ENCODE measurements at places on chromosomes 12 and 14.

DNA sequence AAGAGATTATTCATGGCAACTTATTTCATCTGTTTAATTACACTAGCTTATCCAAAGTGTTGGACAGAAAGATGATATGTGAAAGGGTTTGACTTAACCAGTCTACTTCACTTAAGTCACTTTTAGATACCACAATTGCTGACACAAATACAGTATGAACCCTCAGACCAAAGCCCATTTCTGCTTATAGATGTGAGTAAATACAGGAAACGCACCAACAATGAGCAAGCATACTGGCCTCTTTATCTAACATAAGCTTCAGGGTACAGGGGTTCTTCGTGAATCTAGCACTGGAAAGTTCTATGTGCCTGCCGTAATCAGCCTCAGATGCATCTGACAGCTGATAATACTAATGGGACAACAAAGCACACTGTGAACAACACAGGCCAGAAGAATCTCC lies 209.6 kb downstream of the MED13L start:
- DNase-seq, result no peak

DNA sequence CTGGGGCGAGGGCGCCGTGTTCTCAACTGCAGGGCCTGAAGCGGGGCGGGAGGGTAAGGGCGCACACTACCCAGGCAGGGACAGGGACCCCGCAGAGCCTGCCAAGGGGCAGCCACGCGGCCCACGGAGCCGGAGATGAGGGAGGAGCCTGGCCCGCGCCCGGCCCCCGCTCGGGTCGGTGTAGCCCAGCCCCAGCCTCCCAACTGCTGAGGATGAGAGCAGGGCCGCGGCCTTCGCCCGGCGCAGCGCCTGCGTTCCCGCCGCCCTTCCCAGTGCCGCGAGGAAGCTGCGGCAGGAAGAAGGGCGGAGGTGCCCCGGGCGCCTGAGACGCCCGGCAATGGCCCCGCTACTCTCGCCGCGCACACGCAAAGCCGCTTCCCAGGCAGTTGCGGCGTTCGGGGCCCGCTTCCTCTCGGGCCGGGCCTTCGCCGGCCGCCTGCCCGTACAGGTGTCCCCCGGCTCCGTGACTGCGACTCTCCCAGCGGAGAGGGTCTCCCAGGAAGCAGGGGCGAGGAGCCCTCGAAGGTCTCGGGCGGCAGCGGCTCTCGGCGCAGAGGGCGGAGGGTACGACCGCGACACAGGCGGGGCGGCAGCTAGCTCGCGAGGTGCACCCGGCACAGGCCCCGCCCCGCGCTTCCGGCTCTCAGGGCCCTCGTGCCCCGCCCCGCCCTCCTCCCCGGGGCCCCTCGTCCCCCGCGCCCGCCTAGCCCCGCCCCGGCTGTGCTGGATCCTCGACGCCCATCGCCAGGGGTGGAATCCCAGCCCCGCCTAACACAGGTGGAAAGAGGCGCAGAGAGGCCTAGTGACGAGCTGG lies 24.8 kb upstream of the YY1 start:
- DNase-seq, result peak; percentile 83

DNA sequence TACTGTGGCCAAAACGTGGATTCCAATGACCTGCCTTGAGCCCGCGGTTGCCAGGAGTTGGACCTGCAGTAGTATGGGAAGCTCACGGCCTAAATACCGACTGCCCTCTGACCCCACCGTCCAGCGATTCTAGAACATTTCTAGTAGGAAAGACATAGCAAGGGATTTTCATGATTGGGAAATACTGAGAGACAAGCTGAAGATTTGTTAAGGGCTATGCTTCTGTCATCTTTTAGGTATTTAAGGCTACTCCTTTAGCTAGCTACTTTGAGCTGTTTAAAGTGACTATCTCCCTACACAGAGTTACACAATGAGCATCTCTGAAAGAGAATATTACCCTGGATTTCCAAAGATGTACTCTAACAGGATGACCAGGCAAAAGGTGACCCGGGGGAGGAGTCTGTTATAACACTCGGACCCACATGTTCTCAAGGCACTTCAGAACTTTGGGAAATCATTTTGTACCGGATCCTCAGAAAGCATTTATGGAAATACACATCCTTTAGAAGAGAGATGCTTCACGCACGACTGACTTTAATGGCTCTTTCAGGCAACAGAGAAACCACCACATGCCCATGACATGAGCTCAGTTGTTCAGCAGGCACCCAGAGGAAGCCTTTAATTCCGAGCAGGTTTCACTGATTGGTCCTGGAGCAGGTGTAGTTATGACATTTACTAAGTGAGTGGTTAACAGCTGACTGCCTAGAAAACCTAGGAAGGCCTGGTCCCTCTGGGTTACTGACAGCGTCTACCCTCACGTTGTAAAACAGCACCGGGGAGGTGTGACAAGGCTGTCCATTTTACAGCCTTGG lies 4.2 kb downstream of the BAG5 start:
- no peak for DNase-seq

DNA sequence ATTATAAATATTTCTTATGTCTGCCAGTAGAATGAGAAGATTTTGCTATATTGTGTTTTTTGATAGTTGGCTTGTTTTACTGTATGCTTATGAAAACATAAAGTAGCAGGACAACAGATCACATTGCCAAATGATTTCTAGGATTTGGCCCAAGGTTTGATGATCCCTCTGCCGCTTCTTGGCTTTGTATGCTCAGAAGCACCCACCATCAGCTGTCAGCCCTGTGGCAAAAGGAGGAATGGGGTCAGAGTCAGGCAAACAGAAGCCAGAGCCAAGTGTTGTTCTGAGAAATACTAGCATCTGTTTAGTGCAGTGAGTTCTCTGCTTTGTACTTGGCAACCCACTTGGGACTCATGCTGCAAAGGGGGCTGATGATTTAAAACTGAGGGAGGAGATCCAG lies 152.2 kb downstream of the PDE3A start:
- no peak for DNase-seq

GRCh38 chr12:78179346-78179745 lies 348.7 kb downstream of the NAV3 start:
- no peak for DNase-seq
